Mucosa of gallbladder (tissue), 1 donor: ENCODE measurements at places on chromosomes 3 and 15. TPM values are rescaled to one million over a fixed set of nuclear protein-coding genes. Genes with fewer than 3 reads are reported as not detected.

The MEX3B gene
- total RNA-seq, result 4.1 TPM

The CTXN2 gene
- 0.06 TPM for total RNA-seq

The TEX55 gene
- not detected for total RNA-seq

- no peak for DNase-seq
Measured at GRCh38 chr3:61114316-61114953, 136.8 kb downstream of the FHIT start.

DNA sequence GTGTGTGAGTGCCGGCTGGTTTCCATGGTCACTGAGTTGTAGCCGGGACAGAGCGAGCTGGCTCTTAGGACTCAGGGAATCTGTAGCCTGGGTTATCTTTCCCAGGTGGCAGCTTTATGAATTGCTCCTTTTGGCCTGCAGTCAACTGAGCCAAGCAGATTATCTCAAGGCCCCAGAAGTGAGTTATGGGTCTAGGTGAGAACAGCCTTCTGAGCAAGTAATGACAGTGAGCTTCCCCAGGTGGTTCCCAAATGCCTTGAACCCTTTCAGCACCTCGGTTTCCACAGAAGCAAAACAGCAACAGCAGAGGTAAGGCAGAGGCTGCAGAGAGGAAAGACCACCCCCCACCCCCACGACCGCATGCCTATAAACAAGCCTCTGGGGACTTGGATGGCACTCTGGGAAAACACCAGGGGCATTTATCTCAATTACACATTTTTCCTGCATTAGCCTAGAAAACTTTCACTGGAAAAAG lies 56.7 kb upstream of the DGKG start:
- DNase-seq, result no peak

GRCh38 chr3:151166161-151166560 lies 36.9 kb downstream of the GPR171 start:
- no peak for DNase-seq

DNA sequence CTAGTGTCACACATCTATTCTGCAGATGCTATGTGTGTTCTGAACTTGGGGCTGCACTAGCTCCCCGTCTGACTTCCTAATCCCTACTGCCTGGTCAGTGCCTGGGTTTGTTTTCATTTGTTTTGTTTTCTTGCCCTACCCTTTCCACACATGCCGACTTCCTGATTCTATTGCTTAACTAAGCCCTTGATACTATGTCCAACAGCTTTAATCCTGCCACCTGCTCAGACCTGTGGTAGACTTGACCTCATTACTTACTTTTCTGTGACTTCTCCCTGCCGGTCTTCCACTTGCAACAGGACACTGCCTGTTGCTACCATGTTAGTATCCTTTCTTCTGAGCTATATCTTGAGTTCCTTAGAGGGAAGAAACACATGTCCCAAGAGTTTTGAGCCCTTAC lies 39.3 kb upstream of the CEMIP start:
- no peak for DNase-seq

DNA sequence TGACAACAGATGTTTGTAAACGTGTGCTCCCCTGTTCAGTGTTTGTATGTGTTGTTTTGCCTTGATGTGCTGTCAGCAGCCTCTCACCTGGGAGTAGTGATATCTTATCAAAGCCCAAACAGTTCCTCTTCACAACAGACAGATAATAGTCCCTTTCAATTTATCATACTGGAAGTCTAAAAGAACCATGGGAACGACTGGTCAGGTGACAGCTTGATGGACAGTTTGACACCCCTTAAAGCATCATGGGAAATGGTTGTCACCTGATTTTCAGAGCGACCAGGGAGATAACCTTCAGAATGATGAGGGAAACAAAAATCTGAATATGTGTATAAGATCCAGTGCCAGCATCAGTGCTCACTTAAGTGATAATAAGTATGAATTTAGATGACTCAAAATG lies 146.3 kb upstream of the SOX2 start:
- no peak for DNase-seq

- DNase-seq, result no peak
Measured at GRCh38 chr15:57376696-57377477, 582 bp downstream of the CGNL1 start.

- no peak for DNase-seq
Measured at GRCh38 chr3:53195066-53195450, 34.0 kb downstream of the PRKCD start.
